ENCODE measurements at places on chromosomes 3 and 15. TPM values are rescaled to one million over a fixed set of nuclear protein-coding genes. Genes with fewer than 3 reads are reported as not detected.

DNA sequence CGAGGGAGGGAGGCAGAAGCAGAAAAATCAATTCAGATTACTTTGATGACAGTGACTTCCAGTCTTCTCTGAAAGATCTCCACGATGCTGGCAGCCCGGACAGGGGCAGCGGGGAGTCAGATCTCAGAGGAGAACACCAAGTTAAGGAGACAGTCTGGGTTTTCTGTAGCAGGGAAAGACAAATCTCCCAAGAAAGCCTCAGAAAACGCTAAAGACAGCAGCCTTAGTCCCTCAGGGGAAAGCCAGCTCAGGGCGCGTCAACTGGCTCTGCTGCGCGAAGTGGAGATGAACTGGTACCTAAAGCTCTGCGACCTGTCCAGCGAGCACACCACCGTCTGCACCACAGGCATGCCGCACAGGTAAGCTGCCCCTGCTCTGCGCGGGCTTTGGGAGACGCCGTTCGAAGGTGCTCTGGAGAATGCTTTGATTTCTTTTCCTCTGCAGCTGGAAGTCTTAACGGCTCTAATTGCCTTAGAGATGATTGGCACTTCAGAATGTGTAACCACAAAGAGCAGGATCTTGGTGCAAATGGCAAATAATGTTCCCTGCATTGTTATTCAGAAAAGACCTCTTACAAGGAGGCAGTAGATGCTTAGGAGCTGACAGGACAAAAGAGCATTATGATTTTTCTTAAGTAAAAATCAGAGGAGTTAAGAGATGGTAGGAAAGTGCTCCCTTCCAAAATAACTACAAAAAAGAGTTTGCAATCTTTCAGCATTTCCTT lies at the start of gene KCNAB1:
TSS of gene KCNAB1 (plus strand) at position 51 of the 724 bp plus-strand sequence.
- no peak within 1 kb of the TSS for H3K4me3 ChIP-seq
- H3K36me3 ChIP-seq = no peaks in the 10 kb centered on the region
- no peak within 1 kb of the TSS for H3K27ac ChIP-seq

DNA sequence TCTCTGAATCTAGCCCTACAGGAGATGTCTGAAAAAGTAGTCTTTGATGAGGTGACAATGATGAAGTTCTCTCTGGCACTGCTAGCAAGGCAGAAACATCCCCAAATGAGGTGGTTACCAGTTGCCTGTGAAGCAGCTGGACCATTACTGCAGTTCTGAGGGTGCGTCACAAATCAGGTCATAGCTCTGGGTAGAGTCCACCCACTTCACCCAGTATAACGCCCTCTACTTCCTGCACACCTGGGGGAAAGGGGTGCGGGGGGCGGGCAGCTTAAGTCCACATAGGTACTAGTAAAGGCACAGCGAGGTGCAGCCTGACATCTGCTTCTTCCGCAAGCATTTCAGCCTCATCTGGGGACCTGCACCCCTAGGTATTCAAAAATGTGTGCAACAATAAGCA lies 13.4 kb upstream of the SATB1 start:
- H3K36me3 ChIP-seq = no peaks in the 10 kb centered on the region
- no peaks in the 10 kb centered on the region for H3K4me1 ChIP-seq
- DNase-seq = no peak
- no peak overlapping the region for H3K27ac ChIP-seq
- H3K27me3 ChIP-seq = peaks cover 29% of the 10 kb centered on the region

GRCh38 chr3:140727886-140728285 lies 50.0 kb downstream of the TRIM42 start:
- no peaks in the 10 kb centered on the region for H3K4me1 ChIP-seq
- no peak overlapping the region for H3K4me3 ChIP-seq
- no peak for DNase-seq
- no peak overlapping the region for H3K27ac ChIP-seq
- H3K36me3 ChIP-seq = no peaks in the 10 kb centered on the region
- no peaks in the 10 kb centered on the region for H3K27me3 ChIP-seq

- no peaks in the 10 kb centered on the region for H3K27me3 ChIP-seq
- no peak overlapping the region for H3K27ac ChIP-seq
- peaks cover 27% of the 10 kb centered on the region for H3K36me3 ChIP-seq
- no peak overlapping the region for H3K4me3 ChIP-seq
- DNase-seq = peak; percentile 22
Measured at GRCh38 chr3:134376385-134376765, 2.1 kb upstream of the AMOTL2 start.

DNA sequence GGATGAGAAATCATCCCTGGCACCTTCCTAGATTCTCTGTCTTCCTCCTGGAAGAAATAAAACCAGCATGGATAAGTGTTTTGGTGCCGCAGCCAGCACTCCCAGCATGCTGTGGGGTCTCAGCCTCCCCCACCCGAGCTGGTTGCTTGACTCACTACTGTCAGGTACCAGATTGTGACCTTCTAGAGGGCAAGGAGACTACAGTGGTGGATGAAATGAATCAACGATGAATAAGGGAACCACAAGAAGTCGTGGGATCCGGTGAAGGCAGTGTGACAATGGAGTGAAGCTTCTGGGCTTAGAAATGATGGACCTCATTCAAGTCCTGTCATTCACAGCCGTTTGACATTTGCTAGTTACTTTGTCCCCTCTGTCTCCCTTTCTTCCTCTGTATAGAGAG lies 50.2 kb upstream of the SLCO3A1 start:
- H3K27ac ChIP-seq = no peak overlapping the region
- H3K36me3 ChIP-seq = no peaks in the 10 kb centered on the region
- H3K27me3 ChIP-seq = no peaks in the 10 kb centered on the region

- no peak overlapping the region for H3K4me3 ChIP-seq
- H3K4me1 ChIP-seq = peaks cover 14% of the 10 kb centered on the region
- no peaks in the 10 kb centered on the region for H3K27me3 ChIP-seq
- DNase-seq = peak; percentile 66
Measured at GRCh38 chr3:64595253-64595694, 92.5 kb downstream of the ADAMTS9 start.

- no peak overlapping the region for H3K4me3 ChIP-seq
- 0 out of 2 replicates have a peak, but pooled peaks cover 2% of the 10 kb centered on the region for H3K36me3 ChIP-seq
- DNase-seq = no peak
- H3K4me1 ChIP-seq = peaks cover 21% of the 10 kb centered on the region
- H3K27ac ChIP-seq = no peak overlapping the region
- no peaks in the 10 kb centered on the region for H3K27me3 ChIP-seq
Measured at GRCh38 chr15:99101501-99101900, 3.4 kb upstream of the SYNM start.

- no peak for DNase-seq
- peaks cover 12% of the 10 kb centered on the region for H3K4me1 ChIP-seq
- H3K36me3 ChIP-seq = no peaks in the 10 kb centered on the region
- no peak overlapping the region for H3K4me3 ChIP-seq
- no peak overlapping the region for H3K27ac ChIP-seq
- H3K27me3 ChIP-seq = no peaks in the 10 kb centered on the region
Measured at GRCh38 chr3:15171096-15171495, 35.0 kb upstream of the CAPN7 start.

GRCh38 chr3:9809239-9809614 lies 835 bp upstream of the TTLL3 start:
- no peaks in the 10 kb centered on the region for H3K27me3 ChIP-seq
- peak; percentile 15 for DNase-seq
- H3K27ac ChIP-seq = peak overlapping the region; percentile 78
- no peak overlapping the region for H3K4me3 ChIP-seq
- peaks cover 76% of the 10 kb centered on the region for H3K36me3 ChIP-seq
- H3K4me1 ChIP-seq = peaks cover 15% of the 10 kb centered on the region

DNA sequence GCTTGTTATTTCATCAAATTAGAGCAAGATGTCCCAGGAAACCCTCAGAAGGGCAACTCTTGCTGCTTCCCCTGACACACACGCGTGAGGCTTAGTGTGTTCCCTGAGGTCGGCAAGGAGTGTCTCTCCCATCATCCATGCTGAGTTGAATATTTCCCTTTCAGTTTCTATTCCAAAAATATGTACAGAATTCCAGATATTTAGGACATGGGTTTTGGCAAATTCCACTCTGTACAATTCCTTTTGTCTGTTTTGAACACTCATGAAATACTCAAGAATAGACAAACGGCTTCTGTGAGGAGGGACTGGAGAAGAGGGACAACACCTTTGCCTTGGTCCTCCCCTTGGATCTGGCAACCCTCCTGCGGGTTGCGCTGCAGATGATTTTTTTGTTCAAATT lies 138.0 kb downstream of the DUT start:
- peaks cover 97% of the 10 kb centered on the region for H3K36me3 ChIP-seq
- peaks cover 24% of the 10 kb centered on the region for H3K4me1 ChIP-seq
- H3K27me3 ChIP-seq = no peaks in the 10 kb centered on the region

DNA sequence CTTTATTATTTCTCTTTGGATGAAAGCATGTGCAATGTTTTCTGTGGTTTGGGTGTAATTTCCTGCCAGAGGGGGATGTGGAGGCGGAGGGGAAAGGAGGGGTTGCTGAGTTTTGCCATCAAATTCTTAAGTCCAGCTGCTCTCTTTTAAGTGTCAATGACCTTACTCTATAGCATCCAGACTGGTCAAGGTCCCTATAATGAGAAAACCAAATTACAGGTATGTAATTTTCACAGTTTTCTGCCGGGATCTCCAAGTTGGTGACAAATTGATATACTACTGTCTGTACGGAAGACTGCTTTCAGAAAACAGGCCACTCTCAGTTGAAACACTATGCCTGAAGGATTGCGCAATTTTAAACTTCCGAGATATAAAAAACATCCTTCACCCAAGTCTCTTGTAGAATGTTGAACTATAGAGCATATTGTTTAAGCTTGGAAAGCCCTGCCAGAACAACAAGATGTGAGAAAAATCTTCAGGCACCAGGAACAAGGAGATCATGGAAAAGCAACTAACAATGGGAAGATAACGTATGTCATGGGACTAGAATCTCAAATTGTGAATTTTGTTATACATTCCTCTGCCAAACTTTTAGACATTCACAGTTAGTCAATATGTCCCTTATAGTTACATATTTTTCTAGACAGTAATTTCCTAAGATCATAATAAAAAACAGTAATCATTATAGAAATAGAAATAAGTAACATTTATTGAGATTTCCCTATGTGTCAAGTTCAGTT lies 300.7 kb upstream of the SATB1 start:
- no peaks in the 10 kb centered on the region for H3K27me3 ChIP-seq
- no peaks in the 10 kb centered on the region for H3K36me3 ChIP-seq
- DNase-seq = no peak
- no peaks in the 10 kb centered on the region for H3K4me1 ChIP-seq
- no peak overlapping the region for H3K27ac ChIP-seq

DNA sequence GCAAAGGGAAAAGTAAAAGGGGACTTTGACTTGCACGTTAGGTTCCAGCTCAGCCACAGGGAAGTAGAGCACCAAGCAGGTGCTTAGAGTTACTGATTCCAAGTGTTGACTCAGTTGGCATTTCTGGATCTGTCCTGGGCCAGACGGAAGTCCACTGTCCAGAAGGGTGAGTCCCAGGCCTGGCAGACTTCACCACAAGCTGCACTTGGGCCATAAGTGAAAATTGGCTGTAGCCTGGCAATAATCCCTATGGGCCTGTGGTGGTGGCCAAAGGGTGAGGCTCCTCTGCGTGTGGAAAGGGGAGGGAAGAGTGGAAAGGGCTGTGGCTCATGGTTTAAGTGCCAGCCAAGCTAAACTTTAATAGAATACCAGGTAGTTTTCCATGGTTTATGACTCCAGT lies 121.5 kb downstream of the DTWD1 start:
- H3K4me3 ChIP-seq = no peak overlapping the region
- no peaks in the 10 kb centered on the region for H3K4me1 ChIP-seq
- no peak for DNase-seq
- no peak overlapping the region for H3K27ac ChIP-seq
- no peaks in the 10 kb centered on the region for H3K36me3 ChIP-seq

DNA sequence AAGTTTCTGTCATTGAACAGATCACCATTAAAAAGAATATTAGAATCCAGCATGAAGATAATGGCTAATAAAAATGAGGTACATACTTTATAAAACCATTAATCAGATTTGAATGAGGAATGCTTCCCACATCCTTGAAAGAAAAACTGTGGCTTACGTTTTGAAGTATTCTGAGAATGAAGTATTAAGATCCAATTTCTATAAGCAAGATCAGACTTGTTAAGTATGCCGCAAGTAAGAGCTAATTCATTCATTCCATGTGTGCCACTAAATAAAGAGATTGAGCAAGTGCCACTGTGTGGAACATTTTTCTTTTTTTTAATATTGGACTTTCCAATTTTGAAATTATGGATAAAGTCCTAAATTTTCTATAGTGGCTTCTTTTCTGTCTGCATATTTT lies 30.6 kb downstream of the NMD3 start:
- DNase-seq = no peak
- H3K4me3 ChIP-seq = no peak overlapping the region
- no peaks in the 10 kb centered on the region for H3K4me1 ChIP-seq
- no peak overlapping the region for H3K27ac ChIP-seq
- no peaks in the 10 kb centered on the region for H3K27me3 ChIP-seq
- H3K36me3 ChIP-seq = peaks cover 85% of the 10 kb centered on the region

DNA sequence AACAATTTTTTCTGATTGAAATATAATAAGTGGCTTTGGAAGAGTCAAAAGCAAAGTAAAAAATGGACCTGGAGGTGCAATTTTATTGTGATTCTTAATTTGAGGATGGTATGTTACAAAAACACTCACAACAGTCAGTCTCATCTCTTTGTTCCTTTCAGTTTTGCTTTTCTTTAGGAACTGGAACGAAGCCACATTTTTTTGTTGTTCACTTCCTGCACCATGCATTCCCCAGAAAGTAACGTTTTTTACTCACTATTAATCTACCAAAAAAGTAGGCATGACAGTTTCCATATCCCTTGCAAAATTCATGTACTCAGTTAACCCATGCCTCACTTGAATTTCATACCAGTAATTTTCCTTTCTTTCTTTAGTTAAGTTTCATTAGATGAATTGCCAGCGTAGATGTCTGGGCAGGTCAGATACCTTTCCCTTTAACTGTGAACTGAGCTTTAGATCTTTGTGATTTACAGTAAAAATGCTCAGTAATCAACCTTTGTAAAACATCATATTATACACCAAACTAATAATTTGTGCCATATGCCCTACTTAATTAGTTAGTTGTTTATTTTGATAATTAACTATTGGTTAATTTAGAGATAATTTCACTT lies 384.3 kb downstream of the ROBO1 start:
- H3K36me3 ChIP-seq = no peaks in the 10 kb centered on the region
- H3K27me3 ChIP-seq = no peaks in the 10 kb centered on the region
- no peak overlapping the region for H3K4me3 ChIP-seq
- no peak overlapping the region for H3K27ac ChIP-seq
- H3K4me1 ChIP-seq = 0 out of 2 replicates have a peak, but pooled peaks cover 3% of the 10 kb centered on the region

- no peak overlapping the region for H3K4me3 ChIP-seq
- no peaks in the 10 kb centered on the region for H3K27me3 ChIP-seq
- no peak overlapping the region for H3K27ac ChIP-seq
- H3K36me3 ChIP-seq = no peaks in the 10 kb centered on the region
- no peaks in the 10 kb centered on the region for H3K4me1 ChIP-seq
Measured at GRCh38 chr15:100373120-100373896, 31.5 kb upstream of the ADAMTS17 start.

DNA sequence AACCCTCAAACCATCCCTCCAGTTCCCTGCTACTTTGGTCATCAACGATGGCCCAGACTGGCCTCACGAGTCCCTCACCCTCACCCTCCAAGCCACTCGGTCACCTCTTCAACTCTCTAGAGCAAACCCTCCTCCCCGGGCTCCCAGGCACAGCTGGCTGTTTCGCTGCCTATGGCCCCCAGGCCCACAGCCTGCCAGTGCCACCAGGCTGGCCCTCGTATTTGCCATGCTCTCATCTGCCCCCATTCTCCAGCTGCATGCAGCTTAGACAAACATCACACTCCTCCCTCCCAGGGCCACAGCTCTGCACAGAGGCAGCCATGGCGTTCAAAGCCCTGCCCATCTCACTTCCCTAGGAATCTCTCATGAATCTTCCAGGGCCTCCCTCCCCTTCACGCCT lies 13.8 kb downstream of the RAB43 start:
- DNase-seq = no peak
- H3K4me3 ChIP-seq = no peak overlapping the region
- H3K4me1 ChIP-seq = no peaks in the 10 kb centered on the region
- no peaks in the 10 kb centered on the region for H3K27me3 ChIP-seq
- H3K27ac ChIP-seq = no peak overlapping the region

Gene VWA5B2
- not detected for total RNA-seq

Gene TP63
- total RNA-seq = not detected

Gene AP3B2
- total RNA-seq = 0.11 TPM

Measured in SJSA1 (cell line).